ENCODE measurements at places on chromosomes 2 and 18.
A peak's percentile ranks its signal among the peaks of the same experiment; 100 is the strongest.

- DNase-seq: no peak
Observed at GRCh38 chr2:118442046-118442445, 353.8 kb downstream of the INSIG2 start.

GRCh38 chr2:200352636-200353035, 46.1 kb downstream of the SPATS2L start:
- DNase-seq: no peak

GRCh38 chr2:203656522-203657287, 49.7 kb upstream of the CD28 start:
- no peak for DNase-seq

GRCh38 chr18:1062588-1062987, 157.9 kb downstream of the ADCYAP1 start:
- DNase-seq: no peak

DNA sequence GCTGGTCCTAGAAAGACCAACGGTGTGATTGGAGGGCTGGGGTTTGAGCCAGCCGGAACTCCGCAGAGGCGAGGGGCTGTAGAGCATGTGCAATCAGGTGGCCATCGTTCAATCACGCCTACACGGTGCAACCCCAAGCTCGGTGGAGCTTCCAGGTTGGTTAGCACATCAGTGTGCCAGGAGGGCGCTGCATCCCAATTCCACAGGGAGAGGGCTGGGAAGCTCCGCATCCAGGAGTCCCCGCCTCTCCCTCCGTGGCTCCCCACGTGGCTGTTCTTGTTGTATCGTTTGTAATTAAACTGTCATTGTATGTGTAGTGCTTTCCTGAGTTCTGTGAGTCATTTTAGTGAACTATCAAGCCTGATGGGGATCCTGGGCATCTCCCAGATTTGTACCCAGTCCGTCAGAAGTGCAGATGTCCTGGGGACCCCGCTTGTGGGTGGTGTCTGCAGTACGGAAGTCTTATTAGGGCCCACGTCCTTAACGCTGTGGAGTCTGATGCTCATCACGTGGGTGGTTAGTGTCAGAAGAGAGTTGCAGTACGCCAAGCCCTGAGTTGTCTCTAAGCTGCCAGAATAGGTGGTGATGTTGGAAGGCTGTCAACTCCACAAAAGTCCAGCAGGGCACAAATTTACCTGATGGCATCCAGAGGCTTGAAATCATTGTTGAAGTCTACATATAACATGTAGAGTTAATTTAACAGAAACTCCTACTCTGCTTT, 20.6 kb upstream of the AMMECR1L start:
- DNase-seq: no peak

GRCh38 chr2:136137982-136138381, 20.0 kb upstream of the CXCR4 start:
- DNase-seq: no peak

DNA sequence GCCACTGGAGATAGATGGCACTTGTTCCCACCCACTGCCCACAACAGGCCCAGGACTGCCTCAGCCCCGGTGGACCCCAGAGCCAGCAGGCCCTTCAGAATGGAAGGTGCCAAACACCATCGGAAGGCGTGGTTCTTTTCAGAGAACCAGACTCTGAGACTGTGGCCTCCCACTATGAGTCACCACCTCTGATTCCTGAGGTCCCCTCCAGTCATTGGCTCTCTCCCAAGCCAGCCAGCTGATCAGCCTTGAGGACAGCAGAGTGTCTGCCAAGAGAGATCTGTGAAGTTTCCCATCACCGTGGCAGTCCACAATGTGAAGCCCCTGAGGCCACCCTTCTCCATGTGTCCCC, 10.4 kb upstream of the MAP3K2 start:
- DNase-seq: peak; percentile 54
